ENCODE measurements at places on chromosomes 7 and 10.

- no peak for DNase-seq
Measured at GRCh38 chr10:75405598-75406461, 4.3 kb upstream of the ZNF503 start.

DNA sequence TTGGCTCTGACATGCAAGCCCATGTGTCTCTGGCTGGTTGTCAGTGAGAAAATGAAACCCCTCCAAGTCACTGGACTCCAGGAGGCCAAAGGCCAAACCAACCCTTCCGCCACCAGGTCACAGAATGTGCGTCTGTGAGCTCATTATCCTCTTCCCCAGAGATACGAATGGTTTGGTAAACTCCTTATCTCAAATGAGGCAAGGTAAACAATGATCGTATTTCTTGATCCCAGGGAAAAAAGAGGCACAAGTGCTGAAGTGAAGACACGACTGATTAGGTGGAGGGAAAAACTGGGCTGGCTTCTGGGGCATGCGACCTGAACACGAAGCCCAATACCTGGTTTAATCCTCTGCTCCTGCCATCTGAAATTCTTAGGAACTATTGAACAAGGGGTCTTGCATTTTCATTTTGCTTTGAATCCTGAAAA is 70.6 kb upstream of the ARID5B start:
- DNase-seq: no peak

DNA sequence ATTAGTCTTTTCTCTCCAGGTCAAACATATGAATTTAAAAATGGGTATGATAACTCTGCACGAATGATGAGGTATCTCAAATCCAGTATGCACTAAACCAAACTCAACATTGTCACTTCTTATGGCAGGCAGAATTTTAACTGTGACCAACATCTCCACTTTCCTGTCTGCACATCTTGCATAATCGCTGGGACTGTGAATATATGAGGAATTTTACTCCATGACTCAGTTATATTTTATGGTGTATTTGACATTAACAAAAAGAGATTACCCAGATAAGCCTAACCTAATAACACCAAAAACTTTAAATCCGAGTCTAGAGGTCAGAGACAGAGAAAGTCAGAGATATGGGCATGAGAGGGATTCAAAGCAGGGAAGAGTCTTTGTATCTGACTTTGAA is 454.5 kb upstream of the SEMA3D start:
- DNase-seq: no peak

- no peak for DNase-seq
Measured at GRCh38 chr7:1691601-1692514, 21.8 kb downstream of the ELFN1 start.

- no peak for DNase-seq
Measured at GRCh38 chr7:50152486-50152885, 59.4 kb upstream of the ZPBP start.

All from hippocampal formation (tissue), 2 donors.